GM20000 (cell line): ENCODE measurements at places on chromosomes 7 and 10.

GRCh38 chr10:74730246-74730645, 96.2 kb upstream of the KAT6B start:
- no peak for DNase-seq

GRCh38 chr7:66697449-66698438, 42.8 kb upstream of the RABGEF1 start:
- DNase-seq, result no peak

- no peak for DNase-seq
Measured at GRCh38 chr7:81211204-81211933, 292.5 kb upstream of the SEMA3C start.

DNA sequence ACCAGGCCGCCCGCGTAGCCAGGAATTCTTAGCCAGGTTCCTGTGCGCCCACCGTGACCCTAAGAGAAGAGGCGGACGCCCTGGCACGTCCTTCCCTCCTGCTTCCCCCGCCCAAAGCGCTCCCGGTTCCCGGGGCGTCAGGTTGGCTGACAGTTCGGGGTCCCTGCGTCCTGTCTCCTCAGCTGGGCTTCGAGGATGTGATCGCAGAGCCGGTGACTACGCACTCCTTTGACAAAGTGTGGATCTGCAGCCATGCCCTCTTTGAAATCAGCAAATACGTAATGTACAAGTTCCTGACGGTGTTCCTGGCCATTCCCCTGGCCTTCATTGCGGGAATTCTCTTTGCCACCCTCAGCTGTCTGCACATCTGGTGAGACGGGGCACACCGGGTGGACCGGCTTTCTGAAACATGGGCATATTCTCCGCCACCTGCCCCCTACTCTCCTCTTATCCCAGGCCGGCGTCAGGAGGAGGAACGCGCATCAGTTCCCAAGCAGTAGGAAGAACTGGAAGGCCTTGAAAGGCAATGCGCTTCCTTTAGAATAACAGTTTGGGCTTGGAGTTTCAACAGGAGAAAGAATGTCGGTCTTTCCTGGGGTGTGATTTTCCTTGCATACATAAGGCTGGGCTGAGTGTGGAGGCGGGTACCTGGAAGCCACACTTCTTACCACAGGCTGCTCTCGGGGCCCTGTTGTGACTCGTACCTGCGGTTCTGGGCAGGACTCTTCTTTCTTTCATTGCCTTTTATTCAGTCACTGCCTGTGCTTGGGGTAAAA, 728 bp downstream of the CAV2 start:
- DNase-seq, result peak; percentile 32

GRCh38 chr7:131431289-131431688, 103.6 kb downstream of the MKLN1 start:
- DNase-seq, result no peak

DNA sequence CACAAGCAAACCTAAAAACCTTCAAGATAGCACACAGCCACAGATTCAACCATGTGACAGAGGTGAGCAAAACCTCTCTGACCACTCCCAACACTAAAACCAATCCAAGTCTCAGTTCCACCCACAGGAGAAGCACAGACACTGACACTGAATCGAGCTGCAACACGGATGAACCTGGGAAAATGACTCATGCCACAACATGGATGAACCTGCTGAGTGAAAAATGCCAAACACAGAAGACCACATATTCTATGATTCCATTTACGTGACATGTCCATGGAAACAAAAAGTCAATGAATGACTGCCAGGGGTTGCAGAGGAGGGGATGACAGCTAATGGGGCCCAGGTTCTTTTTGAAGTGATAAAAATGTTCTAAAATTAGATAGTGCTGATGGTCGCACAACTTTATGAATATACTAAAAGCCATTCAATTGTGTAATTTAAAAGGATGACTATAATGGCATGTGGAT, 22.0 kb downstream of the CYTH3 start:
- DNase-seq, result peak; percentile 38

- DNase-seq, result no peak
Measured at GRCh38 chr10:113274176-113274829, 278.6 kb upstream of the HABP2 start.

- no peak for DNase-seq
Measured at GRCh38 chr10:70362328-70362727, 20.1 kb downstream of the LRRC20 start.
